ENCODE measurements at places on chromosomes 7 and 10.

GRCh38 chr10:104417637-104418292, 64.1 kb downstream of the CFAP58 start:
- no peak for DNase-seq

DNA sequence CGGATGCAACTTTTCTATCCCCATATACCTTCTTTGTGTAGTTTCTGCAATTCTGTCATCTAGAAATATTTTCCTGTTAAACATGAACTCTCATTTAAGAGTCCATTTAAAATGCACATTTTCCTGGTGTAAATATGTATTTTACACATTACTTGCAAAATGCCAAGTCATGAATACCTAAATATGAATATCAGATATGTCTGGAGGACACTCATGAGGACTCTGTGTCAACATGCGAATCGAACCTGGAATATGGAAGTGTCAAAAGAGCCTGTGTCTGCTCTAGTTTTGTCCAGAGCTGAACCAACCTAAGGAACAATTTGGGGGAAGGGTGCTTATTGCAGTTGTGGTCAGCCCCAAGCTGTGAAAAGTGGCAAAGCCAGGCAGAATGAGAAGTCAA, 163.7 kb upstream of the CELF2 start:
- DNase-seq, result no peak

GRCh38 chr7:153188630-153189029, 429.1 kb downstream of the ACTR3B start:
- DNase-seq, result no peak

DNA sequence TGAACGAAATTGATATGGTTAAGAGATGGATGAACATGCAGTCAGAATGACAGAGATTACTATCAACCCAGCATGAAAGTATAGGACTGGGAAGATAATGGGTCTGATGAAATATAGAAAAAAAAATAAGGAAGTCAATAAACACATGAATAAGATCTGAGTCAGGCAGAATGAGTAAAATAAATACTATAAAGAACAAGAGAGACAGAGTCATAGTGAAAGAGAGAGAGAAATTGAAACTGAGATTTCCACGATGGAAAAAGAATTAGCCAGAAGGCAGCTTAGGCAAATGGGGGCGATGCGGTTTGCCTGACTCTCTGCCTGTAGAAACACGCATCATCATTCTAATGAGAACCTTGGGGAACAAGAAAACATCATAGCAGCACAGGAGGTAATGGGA, 26.6 kb downstream of the SEMA3D start:
- DNase-seq, result no peak

GRCh38 chr7:55508221-55509011, 63.9 kb downstream of the VOPP1 start:
- DNase-seq, result no peak
